Femur (tissue), 1 donor: ENCODE measurements at places on chromosomes 13 and 19.

- no peak for DNase-seq
These were observed 7.3 kb upstream of the GADD45B start for GRCh38 chr19:2468596-2468995.

- no peak for DNase-seq
These were observed 54.1 kb upstream of the ADGRE1 start for GRCh38 chr19:6833166-6833790.

GRCh38 chr13:79361299-79361698 lies 44.8 kb downstream of the RBM26 start:
- DNase-seq = no peak

DNA sequence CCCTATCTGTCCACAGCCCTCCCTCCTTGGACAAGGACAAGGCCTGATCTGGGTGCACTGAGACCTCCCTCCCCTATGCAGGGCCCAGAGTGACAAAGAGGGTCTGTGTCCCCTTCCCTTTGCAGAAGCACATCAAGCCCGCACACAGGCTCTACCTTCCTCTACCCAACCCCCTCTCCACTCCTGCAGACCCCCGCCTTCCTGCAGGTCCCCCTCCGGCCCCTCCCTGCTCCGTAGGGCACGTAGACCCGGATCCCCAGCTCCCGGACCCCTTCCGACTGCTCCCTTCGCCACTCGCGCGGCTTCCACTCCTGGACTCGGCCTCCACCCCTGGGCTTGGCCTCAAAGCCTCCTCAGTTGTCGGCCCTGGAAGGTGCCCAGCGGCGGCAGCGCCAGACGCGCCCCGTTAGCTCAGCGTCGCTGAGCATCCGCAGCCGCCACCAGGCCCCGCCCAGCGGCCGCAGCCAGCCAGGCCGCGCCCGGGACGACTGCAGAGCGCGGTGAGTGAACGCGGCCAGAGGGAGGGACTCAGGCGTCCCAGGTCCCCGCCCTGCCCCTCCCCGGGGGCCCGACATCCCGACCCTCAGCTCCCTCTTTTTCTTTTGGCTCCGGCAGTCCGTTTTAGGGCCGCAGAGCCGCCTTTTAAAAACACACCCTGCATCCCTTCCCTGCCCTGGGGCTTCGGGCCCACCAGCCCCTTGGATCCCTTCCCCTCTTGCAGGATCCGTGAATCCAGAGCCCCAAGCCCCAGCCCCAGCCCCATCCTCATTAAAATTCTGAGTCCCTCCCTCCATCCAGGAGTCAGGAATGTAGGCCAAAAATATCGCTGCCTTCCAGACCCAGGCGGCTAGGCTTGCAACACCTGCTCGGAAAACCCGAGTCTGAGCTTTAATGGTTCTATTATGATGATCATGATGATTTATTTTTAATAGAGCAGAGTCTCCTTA lies 1.5 kb upstream of the MYADM start:
- DNase-seq = peak; percentile 92

GRCh38 chr13:109233293-109233692 lies 553.1 kb downstream of the IRS2 start:
- no peak for DNase-seq

DNA sequence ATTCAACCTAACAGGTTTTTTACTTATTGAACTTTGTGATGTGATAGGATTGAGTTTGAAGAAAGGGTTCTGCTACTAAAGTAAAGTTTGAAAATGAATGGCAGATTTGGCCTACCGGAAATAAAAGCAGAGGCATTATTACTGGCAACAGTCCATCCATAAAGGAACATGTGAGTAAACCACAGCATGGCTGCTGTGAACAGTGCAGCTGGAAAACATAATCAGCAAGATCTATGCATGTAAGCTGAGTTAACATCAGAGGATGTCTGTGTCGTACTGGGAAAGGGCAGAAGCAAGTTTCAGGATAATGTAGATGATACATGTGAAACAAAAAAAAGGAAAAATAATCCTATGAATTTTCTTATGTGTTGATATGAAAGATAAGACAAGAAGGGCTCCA lies 87.6 kb downstream of the CYSLTR2 start:
- DNase-seq = no peak

DNA sequence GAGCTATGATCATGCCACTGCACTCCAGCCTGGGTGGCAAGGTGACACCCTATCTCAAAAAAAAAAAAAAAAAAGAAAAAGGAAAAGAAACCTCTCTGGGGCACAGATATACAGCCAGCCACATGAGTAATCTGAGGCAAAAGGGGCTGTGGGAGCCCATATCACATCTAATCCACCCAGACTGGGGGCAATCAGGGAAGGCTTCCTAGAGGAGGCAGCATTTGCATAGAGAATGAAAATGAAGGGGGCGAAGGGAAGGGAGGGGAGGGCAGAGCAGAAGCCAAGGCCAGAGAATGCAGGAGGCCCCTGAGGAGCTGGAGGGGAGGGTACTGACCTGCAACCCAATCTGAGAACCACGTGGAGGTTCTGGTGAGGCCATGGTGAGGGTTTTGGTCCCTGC lies 13.2 kb downstream of the STXBP2 start:
- DNase-seq = no peak

- no peak for DNase-seq
These were observed 9.2 kb downstream of the COPE start for GRCh38 chr19:18910010-18910409.

GRCh38 chr13:80473695-80474094 lies 132.8 kb upstream of the SPRY2 start:
- DNase-seq = no peak

DNA sequence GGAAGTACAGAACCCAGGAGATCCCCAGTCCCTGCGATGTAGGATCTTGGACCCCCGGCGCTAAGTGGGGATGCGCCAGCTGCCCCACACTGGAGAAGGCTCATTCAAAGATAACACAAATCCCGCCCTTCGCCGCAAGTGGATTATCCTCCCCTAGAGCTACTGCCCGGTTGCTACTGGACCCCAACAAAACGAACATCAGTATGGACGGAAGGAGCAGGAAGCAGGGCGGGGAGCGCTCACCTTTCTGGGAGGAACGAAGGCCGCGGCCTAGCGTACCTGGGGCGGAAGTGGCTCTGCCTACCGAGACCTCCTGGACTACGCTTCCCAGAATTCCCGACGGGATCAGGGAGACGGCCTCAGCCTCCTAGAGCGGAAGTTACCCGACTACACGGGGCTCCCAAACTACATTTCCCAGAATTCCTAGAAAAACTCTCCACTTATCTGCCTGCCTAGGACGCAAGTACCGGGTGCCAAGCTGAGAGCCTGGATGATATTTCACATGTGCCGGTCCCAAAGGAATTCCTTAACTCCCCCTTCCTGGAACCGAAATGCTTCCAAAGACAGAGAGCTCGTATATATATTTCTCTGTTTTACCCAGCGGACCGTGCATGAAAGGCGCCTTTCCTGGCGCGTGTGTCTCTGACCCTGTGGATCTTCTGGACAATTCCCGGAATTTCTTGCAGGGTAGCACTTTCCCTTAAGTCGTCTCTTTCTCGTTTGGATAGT lies at the start of gene ZNF112:
Gene ZNF112, minus strand, starts transcription at position 298 of the 729 bp plus-strand sequence. CDS start 16,141 bp downstream, outside the sequence.
- peak; percentile 93 for DNase-seq

- DNase-seq = peak; percentile 65
These were observed 534 bp downstream of the STK24 start for GRCh38 chr13:98576200-98576945.

DNA sequence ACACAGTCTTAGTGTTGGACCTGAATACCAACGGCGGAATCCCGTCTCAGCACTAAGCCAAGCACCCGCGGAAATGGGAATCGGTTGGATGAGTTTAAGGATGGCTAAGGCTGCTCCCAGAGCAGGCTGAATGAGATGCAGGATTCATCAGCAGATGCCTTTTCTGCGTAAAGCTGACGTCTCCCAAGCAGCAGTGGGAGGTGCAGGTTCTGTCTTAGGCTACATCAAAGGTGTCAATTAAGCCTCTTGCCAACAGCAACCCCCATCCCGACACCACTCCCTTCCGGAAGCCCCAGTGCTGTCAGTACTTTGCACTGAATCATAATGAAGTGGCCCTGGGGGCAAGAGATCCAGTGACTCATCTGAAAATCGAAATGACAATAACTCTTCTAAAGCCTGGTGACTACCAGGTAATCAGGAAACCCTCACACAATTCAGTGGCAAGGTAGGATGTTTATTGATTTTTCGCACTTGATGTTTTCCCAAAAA lies 275.6 kb downstream of the DCLK1 start:
- no peak for DNase-seq

DNA sequence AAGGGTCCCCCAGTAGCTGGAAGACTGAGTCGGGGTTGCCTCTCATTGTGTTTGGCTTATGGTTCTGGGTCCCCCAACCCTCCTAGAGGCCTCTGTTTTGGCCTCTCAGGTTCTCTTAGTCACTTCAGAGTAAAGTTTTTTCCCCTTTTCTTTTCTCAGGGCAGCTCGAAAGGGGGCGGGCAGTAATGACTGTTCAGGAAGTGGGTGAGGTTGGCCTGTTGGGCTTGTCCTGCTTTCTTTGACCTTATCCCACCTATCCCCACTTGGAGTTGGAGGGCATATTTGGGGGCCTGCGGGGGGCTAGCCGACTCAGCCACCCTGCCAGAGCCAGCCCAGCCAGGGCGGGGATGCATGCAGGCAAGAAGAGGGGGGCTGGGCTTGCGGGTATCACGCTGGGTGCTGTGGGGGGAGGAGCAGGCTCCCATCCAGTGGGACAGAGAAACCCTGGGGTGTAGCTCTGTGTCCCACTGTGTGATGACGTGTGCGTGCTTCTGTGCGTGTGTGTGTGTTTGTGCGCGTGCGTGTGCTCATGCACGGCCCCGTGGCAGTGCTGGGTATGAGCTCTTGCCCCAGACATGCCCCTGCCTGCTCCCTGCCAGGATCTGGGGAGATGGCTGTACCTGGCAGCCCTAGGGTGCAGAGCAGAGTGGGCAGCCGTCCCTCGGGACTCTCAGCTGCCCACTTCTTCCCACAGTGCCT lies 1.4 kb downstream of the CIC start:
- DNase-seq = peak; percentile 60

DNA sequence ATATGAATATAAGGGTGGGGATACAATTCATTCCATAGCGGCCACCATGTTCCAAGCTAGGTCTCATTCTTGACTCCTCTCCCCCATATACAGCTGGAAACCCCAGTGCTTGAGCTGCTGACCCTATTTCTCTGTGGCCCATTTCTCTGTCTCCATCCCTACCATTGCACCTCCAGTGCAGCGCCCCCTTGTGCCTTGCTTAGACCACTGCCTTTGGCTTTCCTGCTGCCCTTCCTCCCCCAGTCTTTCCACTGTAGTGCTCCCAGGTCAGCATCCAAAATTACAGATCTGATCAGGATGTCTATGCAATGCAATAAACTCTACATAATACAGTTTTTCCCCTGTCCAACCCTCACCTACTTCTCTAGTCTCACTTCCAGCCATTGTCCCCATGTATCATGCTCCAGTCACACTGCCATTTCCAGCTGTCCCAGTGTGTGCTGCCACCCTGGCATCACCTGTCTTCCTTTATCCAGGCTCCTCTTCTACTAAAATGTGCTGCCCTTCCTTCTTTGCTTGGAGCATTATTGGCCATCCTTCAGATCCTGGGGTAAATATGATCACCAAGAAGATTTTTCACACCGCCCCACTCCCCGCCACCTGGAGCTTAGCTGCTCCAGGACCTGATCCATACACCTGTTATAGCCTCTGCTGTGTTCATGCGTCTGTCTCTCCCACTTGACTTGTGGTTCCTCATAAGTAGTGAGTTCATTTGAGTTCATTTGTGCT lies 199.4 kb upstream of the IPO5 start:
- no peak for DNase-seq

- DNase-seq = no peak
These were observed 1.1 kb downstream of the CACNG7 start for GRCh38 chr19:53910170-53910518.

GRCh38 chr13:78147905-78148304 lies 229.3 kb upstream of the EDNRB start:
- DNase-seq = no peak

DNA sequence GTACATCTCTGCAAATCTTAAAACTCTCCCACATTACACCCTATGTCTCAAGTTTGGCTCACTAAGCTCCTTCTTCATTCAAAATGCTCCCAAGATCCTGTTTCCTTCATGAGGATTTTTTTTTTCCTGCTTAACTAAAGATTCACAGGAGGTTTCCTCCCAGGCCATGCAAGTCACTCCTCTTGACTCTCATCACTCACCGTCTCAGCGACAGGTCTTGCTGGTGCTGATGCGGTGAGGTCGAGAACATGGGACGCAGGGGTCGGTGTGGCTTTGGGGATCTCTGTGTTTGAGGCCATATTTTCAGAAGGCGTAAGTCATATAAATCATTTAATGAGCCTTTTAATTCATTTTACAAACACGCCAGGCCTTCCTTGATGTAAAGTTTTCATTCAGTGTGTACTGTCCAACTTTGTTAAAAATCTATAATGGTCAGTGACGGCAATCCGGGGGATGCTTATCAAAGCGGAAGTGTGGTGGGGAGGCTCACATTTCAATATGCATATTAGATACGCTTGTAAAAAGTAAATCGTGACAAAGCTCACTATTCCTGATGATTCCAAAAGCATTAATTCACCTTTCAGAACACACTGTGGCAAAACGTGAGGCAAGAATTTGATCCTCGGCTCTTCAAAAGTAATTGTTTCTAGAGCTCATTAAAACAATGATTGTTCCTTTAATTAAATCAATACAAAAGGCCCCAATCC lies 20.4 kb downstream of the EFNB2 start:
- no peak for DNase-seq

- DNase-seq = no peak
These were observed 38.0 kb downstream of the NFIX start for GRCh38 chr19:13033244-13033643.

GRCh38 chr13:46632176-46632575 lies 79.2 kb downstream of the LRCH1 start:
- DNase-seq = no peak

DNA sequence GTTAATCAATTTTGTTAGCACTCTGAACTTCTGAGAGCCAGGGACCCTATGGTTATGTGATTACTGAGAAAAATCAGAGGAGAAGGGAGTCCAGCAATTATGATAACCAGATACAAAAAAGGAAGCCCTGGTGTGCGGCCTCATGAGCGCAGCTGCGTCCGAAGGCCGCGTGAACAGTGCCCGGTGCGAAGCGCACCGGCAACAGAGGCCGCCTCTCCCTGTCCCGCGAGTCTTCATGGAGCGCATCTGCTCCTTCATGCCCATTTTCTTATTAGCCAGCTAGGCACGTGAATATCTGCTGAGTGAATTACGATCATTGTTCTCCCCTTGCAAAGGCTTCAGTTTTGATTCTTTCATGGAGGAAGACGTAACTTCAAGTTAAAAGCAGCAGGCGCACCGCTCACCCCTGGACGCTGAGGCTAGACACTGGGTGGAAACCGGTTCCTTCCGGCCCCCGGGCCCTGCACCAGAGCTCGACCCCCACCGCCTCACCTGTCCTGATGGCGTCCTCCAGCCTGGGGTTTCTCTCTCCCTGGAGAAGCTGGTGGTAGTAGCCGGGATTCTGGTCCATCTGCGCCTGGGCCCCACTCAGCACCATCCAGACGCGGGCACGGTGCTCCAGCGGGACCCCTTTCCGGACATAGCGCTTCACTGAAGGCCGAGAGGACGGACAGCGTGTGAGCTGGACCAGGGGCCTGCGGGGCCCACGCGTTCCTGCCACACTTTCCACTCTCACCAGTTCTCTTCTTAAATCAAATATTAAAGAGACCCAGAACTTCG lies 8.9 kb downstream of the GRTP1 start:
- DNase-seq = no peak
